ENCODE measurements at places on chromosomes 3 and 15.

- DNase-seq: no peak
Measured at GRCh38 chr3:134312072-134312872, 61.6 kb upstream of the RYK start.

DNA sequence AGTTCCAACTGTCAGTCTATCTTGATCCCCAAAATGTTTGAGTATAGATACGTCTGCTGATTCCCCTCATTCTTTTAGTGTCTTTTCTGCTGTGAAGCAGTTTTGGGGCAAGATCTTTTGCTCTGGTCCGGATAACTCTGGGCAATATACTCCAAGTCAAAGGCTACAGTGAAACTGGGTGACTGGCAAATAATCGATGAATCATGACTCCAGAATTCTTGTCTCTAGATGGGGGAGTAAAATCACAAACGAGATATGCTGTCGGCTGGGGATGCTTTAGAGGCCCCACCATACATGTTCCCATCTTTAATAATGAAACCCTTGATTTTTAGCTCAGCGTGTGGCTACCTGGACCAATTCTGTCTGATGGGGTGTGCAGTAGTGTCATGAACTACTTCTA lies 76.5 kb downstream of the KLF13 start:
- DNase-seq: no peak

DNA sequence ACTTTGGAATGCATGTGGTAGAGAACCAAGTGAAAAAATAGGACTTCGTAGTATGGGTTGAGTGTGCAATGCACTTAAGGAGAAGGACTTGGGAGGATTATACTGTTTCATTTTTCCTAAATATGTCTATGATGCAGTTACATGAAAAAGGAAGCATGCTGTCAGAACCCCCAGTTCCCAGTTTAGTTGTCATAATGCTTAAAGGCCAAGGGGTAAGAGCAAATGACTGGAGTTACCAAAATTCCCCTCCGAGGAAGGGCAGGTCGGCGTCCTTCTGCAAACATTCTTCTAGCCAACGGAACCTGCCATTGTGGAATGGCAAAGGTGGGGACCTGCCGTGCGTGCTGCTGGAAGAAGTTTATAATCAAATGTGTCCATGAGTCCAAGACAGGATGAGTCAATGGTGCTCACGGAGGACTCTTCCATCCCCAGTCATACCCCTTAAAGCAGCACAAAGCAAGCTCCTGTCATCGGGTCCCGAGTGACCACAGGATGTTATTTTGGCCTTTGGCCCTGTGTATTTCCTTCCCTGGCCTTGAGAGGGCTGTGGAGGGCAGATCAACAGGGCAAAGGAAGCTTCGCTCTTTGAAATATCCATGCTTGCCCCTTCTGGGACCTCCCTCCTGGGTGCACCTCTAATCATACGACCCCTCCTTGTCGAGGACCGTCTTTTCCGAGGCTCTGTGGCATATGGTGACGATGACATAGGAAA lies 93.2 kb downstream of the SLCO3A1 start:
- no peak for DNase-seq

DNA sequence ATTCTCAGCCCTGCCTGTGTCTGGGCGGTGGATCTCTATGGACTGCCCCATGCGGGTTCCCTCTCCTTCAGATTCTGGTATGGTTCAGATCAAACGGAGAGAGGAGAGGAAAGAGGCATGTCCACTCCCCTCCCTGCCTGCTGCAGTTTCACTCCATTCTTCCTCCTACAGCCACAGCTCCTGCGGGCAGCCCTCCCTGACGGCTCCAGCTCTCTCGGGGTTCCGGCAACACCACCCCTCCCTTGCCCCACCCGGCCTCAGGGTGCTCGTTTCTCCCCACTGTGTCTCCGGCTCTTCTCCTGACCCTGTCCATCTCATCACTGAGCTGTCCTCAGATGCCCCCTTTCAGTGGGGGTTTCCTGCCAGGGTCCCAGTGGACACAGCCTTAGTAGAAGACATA lies 13.9 kb downstream of the TRH start:
- DNase-seq: no peak

GRCh38 chr15:36449084-36449661 lies 130.3 kb upstream of the CDIN1 start:
- DNase-seq: no peak

GRCh38 chr3:3675186-3675585 lies 124.0 kb upstream of the LRRN1 start:
- DNase-seq: no peak

DNA sequence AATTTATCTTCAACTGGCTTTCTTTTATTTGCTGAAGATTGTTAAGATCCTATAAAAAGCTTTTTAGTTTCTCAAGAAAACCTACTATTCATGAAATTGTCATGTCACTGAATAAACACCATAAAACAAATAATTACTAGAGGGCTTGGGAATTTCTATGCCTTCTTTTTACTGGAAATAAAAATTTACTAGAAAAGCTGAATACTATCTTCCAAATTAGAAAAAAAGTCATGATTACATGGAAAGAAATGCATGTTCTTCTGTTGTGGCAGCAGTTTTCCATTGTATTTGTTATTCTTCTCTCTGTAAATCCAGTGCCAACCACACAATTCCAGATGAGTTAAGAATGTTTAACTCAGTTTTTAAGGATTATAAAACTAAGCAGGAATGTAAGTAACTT lies 153.8 kb downstream of the RAP2B start:
- no peak for DNase-seq

DNA sequence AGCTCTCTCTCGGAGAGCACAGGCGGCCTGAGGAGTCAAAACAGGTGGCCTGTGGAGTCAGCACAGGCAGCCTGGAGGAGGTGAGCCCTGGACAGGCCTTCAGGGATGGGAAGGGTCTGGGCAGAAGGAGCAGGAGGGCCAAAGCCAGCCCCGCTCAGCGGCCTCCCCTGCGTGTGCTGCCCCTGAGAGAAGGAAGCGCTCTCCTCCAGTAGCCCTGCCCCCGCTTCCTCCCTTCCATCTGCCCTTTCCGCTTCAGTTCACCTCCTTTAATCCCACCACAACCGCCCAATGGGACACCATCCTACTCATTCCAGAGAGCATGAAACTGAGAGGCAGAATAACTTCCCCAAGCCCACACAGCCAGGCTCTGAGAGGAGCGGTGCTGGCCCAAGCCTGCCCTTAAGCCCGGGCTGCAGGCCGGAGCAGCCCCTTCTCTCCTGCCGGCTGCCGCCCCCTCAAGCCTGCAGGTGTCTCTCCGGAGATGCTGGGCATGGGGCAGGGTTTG lies 3.2 kb upstream of the NR2E3 start:
- no peak for DNase-seq

- no peak for DNase-seq
Measured at GRCh38 chr3:62134061-62134496, 239.3 kb downstream of the FEZF2 start.

DNA sequence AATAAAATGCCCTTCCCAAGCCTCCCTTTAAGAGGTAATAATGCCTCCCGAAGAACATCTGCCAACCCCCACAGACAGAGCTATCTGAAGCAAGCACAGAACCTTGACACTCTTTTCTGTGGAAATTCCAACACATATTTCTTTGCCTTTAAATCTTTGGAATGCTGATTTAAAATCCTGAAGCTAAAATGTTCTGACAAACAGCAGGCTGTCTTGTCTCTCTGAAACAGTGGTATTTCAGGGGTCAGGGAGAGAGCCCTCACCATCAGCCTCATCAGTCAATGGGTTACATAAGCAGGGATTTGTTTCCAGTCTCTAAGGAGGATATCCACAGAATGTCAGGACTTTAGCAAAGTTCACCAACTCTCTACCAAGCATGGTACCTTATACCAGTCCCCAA lies 27.8 kb upstream of the ARHGEF3 start:
- DNase-seq: no peak

All from activated effector memory CD4-positive, alpha-beta T cell treated with anti-CD3 and anti-CD28 coated beads, Interleukin-2, amount 50 U/mL, for 16 hours (primary cell).